ENCODE measurements at places on chromosomes 2 and 18.

GRCh38 chr2:120771111-120771780 lies 35.6 kb downstream of the GLI2 start:
- DNase-seq, result peak; percentile 74

DNA sequence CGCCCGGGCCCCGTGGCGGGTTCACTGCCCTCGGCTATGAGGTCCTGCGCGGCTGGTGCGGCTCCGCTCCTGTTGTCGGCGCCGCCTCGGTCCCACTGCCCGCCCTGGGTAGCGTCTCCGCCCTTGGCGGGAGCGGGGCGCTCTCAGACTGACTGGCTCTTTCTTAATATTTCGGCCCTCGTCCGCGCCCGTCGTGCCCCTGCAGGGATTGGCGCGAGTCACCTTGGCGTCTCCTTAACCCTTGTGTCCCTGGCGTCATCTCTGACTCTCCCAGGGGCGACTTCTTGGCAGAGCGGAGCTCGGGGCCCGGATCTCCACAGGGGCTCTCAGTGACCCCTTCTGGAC lies 1.3 kb downstream of the PTMA start:
- DNase-seq, result no peak

DNA sequence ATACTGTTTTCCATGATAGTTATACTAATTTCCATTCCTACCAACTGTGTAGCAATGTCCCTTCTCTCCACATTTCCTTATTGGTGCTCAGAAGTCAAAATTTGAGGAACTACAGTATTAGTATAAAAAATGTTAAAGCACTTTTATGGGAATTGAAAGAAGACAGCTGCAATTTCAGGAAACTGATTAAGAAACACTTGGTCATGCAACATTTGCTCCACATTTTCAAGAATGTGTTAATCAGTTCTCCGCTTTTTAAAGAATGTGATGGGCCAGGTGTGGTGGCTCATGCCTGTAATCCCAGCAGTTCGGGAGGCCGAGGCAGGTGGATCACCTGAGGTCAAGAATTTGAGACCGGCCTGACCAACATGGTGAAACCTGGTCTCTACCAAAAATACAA lies 33.6 kb upstream of the MGAT4A start:
- DNase-seq, result no peak

- DNase-seq, result peak; percentile 88
Measured at GRCh38 chr2:240205348-240205747, 64.9 kb upstream of the OTOS start.

GRCh38 chr2:16760426-16760825 lies 94.8 kb upstream of the CYRIA start:
- DNase-seq, result no peak

DNA sequence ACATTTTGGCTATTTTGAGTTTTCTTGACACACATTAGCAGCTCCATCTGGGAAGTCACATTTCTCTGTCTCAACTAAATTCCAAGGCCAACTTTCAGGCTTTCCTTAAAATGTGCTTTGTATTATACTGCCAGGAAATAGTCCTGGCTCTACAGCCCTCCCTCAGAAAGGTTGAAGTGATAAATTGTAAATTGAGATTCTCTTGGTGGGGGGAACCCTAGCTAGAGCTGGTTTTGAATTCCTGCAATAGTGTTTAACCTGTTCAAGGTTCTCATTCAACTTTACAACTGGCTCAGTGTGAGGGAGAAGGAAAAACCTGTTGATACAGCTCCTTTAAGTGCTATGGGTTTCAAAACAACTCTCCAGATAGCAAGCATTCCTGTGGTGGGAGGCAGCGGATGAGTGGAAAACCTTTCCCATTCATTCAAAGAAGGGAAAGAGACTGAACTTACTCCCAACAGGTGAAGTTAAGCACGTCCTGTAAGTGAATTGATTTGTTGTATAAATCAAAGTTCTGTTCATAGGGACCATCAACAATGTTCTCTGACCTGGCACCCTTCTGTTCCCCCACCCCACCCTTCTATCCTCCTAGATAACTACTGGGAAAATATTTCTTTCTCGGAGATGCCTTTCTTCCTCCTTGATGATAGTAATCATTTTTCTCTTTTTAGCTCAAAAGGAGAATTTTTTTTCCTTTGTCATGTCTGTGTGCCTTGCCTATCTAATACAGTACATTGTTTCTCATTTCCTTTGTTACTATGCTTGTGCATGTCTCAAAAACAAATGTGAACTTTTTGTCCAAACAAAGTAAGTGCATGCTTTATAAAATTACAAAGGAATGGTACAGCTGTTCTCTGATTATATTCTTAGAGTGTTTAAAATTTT lies 44.2 kb upstream of the SLC39A10 start:
- DNase-seq, result peak; percentile 89

DNA sequence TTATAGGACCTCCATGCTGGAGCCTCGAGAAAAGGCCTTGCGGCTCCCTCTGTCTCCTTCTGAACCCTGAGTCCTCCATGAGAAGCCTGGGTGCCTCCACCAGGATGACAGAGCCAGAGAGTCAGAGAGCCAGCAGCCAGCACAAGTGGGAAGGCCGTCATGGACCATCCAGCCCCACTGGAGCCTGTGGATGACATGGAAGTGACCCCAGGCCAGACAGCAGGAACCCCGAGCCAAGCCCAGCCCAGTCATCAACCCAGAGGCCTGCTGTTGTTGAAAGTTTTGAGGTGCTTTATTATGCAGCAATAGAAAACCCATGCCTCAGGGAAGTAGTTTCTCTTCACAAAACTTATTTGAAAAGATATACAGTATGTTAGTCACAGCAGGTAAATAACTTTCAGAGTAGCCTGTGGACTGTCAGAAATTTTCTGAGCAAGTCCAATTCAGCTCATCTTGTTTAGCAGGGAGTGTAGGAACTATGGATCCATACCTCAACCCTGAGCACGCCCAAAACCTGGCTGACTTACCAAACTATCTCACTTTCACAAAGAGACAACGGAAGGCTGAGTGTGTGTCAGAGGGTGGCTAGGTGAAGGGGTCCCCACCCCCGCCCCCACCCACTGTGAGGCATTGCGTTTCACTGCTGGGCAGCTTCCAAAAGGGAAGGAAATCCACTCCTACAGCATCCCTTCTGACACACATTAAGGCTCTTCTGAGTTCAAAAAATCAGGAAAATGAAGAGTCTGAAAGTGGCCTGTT lies 79.9 kb upstream of the NDUFV2 start:
- no peak for DNase-seq

DNA sequence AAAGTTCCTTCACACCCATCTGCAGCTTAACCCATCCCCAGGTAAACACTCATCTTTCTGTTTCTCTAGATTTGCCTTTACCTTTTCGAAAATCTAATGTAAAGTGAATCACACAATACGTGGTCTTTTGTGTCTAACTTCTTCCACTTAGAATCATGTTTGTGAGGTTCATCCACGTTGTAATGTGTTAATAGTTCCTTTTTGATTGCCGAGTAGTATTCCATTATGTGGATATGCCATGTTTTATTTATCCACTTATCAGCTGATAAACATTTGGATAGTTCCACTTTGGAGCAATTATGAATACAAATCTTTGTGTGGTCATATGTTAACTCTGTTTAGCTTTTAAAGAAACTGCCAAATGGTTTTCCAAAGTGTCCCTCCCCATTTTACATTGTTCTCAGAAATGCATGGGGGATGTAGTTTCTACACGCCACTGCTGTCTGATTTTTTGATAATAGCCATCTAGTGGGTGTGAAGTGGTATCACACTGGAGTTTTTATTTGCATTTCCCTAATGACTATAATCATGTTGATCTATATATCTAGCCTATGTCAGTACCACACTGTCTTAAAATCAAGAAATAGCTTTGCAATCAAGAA lies 22.3 kb downstream of the PECR start:
- DNase-seq, result peak; percentile 6

GRCh38 chr2:16320716-16321115 lies 344.9 kb downstream of the CYRIA start:
- DNase-seq, result no peak

DNA sequence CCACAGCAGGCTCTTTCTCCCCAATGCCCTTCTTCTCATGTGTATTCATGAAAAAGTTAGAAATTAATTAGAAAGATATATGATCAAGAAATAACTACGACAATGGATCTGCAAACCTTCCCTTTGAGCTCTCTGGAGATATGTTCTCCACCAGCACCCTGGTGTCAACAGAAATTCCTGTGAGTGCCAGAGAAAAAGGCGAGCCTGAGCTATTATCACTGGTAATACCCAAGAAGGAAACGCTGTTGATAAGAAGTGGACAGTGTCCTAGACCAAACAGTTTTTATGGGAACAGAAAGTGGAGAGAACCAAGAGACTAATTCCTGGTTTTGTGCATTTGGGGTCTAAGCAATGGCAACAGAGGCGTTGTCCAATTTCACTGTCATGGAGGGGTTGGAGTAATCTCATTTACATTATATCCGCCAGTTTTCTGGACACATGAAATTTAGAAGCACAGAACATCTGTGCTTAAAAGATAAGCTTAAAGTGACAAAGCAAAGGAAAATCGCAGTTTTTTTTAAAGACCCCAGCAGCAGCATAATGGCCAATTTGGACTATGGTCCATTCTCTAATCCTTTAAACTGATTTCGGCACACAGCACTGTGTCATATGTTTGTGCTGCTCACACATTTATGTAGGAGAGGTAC lies 47.2 kb upstream of the CDC42EP3 start:
- DNase-seq, result no peak

- peak; percentile 70 for DNase-seq
Measured at GRCh38 chr18:36711813-36712444, 116.9 kb downstream of the TPGS2 start.

DNA sequence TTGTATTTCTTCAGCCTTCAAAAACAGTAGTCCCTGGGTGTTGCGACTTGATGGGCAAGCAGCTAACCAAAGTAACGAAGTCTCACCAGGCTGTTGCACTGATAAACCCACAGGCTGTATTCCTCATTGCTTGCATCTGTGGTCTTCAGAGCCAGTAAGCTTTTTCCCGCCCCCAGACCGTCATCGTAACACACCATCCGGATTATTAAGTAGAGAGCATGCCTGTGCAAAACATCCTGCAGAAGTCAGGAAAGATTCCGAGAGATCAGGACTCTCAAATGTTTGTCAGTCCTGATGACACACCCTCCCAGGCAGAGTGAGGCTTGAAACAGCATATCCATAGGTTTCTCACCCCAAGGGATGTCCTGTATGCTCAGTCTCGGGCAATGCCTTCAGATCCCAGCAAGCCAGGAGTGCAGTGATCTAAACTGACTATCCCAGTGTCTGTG lies 15.9 kb downstream of the ITGB1BP1 start:
- no peak for DNase-seq

DNA sequence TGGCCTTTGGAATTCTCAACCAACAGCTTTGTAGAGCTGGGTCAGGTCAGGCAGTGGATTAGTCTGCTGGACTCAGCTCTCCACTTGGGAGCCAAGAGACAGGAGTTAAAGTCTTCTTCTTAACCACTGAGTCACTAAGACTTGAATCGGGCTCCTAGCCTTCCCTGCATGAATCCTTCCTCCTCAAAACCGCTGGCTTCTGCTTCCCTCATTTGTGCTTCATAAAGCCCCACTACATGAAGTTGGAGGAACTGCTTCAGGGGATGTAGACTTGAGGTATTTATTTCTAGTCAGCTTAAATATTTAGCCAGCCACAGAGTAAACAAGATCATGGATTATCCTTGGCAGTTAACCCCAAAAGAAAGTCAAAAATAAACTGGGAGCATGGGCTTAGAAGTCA lies 536.3 kb upstream of the TNP1 start:
- no peak for DNase-seq

GRCh38 chr18:34978953-34979608 lies 62.1 kb upstream of the MAPRE2 start:
- DNase-seq, result peak; percentile 97

DNA sequence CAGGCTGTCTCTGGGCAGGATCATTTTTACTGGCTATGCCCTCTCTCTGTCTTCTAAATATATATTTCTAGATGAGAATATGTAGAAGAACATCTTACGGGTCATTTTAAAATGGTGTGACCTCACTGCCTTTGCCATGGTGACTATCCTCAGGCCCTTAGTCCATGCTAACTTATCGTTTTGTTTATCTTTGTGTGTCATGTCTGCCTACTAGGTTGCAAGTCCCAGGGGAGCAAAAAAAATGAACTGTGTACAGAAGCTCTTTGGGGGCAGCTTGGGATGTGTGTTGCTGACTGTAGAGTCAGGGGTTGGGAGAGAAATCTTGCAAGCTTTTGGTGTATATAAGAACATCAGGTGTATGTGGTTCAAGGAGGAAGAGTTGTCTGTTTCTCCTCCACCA lies 11.0 kb downstream of the CPSF3 start:
- no peak for DNase-seq

DNA sequence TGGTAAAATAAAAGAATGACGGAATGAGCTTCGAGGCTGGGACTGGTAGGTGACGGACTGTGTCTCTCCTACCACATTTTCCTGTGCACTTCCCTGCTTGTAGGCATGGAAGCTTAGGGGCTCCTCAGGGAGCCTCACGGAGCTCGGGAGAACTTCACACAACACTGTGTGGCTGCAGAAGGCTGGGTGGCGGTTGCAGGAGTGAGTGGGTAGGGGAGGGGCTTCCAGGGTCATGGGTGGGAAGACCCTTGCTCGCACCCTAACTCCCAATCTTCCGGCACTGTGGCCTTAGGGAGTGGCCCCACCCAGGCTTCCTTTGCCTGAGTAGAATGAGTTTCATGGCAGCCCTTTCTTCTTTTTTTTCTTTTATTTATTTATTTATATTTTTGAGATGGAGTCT lies 128.6 kb downstream of the INHBB start:
- DNase-seq, result no peak

DNA sequence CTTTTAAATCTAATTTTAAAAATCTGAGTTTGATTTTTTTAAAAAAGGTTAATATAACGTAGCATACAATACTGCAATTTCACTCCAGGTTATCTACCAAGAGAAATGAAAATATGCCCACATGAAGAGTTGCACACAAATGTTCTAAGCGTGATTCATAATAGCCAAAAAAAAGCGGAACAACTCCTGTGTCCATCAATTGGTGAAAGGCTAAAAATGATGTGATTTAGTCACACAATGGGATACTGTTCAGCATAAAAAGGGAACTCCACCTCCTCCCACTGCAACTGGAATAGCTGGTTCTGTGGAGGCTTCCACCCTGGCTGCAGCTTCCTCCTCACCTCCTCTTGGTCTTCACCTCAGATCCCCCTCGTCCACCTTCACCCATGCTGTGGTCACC lies 132.8 kb downstream of the PIK3C3 start:
- DNase-seq, result no peak

- DNase-seq, result no peak
Measured at GRCh38 chr2:230203110-230203676, 16.6 kb downstream of the SP110 start.

DNA sequence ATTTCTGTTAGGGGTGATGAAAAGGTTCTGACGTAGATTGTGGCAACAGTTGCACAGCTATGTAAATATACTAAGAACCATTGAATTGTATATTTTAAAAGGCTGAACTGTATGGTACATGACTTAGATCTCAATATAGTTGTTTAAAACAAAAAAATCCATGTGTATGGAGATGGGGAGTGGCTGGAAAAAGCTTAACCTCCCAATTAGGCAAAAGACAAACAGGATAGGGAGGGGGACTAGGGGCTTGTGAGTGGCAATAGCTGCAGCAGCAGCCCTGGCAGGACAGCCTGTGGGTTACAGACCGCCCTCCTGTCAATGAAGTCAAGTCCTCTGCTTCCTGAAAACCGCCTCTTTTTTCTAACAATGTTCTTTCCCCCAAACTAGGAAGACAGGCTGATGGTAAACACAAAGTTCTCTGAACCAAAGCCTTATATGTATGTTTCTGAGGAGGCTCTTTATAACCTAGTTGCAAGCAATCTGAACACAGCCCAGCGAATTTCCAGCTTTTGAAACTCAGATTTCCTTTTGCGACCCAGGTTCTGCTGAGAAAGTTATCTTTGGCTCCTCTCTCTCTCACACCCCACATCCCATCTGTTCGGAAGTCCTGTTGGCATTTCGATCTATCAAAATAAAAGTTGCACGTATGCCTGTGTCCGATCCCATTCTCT lies 10.3 kb downstream of the ATP8B1 start:
- DNase-seq, result no peak

GRCh38 chr2:96353032-96353561 lies 17.5 kb downstream of the NCAPH start:
- DNase-seq, result no peak
